ENCODE measurements at places on chromosomes 13 and 19.

DNA sequence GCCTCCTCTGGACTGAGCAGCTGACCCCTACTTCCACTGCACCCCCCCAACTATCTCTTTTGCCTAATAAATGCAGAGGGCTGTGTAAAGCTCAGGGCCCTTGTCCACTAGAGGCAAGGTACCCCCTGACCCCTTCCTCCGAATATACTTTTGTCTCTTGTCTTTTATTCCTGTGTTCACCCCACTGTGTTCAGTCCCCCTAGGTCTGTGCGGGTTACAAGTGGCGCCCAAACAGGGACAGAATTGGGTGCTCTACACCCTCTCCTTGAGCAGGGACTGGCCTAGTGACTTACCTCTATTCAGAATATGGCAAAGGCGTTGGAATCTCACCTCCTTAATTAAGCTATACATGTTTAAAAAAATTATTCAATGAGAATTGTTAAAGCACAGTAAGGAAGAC lies 15.0 kb downstream of the ZNF350 start:
- DNase-seq = no peak

DNA sequence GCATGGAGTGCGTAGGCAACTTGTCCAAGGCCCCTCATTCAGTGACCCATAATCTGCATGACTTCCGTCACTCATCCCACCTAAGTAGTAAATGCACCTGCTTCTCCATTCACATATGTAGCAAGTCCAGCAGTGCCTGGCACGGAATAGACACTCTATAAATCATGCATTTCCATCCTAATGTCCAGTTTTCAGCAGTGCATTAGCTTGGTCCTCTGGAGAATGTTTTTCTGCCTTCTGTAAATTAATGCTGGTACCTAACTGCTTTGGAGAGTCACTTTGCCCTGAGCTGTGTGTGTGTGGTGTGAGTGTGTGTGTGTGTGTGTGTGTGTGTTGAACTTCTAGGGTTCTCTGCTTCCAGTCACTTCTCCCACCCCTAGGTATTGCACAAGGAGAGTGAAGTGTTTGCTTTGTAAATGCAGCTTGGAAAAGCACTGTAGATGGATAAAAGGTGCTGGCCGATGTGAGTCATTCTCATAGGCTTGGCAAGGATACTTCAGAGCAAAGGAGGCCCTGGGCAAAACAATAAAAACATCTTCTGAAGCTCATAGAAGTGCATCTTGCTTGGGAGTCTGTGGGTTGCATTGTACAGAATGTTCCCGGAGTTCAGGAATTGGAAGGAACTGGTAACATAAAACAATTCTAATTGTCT lies 181.8 kb downstream of the KATNAL1 start:
- DNase-seq = no peak

GRCh38 chr19:359653-359925 lies 15.0 kb upstream of the MIER2 start:
- no peak for DNase-seq

GRCh38 chr19:7928741-7929701 lies 3.1 kb upstream of the CTXN1 start:
- no peak for DNase-seq

GRCh38 chr19:49423985-49424303 lies 703 bp upstream of the PTH2 start:
- no peak for DNase-seq

DNA sequence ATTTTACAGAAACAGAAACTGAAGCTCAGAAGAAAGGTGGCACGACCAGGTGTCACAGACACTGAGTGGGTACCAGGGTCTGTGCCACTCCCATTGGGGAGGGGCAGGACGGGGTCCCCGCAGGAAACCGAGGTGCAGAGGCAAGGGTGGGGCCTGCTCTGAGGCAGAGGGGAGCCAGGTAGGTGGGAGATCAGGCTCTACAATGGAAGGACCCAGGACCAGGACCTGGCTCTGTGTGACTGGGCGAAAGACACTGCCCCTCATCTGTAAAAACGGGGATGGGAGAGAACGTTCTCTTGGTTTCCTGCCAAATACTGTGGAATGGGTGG lies 2.8 kb downstream of the PTGIR start:
- no peak for DNase-seq

DNA sequence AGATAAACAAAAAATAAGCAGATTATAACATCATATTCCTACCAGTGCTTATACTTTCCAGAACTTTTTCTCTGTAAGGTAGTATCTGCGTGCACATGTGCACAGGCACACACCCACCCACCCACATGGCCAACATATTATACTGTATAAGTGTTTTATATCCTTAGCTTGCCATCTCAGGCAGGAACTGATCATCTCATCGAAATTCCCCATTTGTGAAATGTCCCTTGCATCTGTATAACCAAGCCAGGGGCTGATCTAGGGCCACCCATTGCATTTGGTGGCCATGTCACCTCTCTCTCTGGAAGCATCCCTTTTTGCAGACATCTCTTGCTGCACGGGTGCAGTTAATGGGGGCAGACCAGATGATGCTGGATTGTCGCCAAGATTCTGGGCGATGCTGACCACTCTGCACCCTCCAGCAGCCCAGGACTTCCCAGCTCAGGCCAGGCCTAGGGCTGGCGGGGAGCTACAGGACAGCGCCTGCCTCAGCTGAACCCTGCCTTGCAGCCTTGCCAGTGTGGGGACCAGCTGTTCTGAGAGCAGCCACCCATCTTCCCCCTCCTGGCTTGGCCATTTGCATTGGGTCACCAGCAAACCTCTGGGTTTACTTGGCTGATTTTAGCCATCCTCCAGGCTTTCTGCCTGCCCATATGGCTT lies 95.9 kb downstream of the SLC7A1 start:
- DNase-seq = no peak

- DNase-seq = peak; percentile 5
These were observed 33.0 kb downstream of the CRYL1 start for GRCh38 chr13:20492641-20493040.

GRCh38 chr19:5182751-5183150 lies 157.9 kb downstream of the PTPRS start:
- DNase-seq = no peak

DNA sequence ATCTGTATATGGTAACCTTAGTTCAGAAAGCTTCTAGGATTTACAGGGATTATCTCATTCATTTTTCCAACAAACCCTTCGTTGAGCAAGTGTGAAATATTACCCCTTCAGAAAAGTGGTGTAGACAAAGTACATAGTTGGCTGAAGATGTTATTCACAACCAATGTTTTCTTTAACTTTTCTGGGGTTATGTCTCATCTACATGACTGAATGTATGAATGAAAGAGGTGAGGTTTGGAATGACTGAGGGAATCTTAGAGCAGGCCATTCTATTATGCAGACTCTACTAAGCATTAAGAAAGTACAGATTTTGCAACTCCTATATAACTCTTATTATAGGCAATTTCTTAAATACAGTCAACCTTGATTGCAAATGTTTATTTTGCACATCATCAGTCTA lies 167.2 kb downstream of the NDFIP2 start:
- DNase-seq = no peak

- DNase-seq = no peak
These were observed 10.6 kb downstream of the DCAF15 start for GRCh38 chr19:13962699-13963602.

DNA sequence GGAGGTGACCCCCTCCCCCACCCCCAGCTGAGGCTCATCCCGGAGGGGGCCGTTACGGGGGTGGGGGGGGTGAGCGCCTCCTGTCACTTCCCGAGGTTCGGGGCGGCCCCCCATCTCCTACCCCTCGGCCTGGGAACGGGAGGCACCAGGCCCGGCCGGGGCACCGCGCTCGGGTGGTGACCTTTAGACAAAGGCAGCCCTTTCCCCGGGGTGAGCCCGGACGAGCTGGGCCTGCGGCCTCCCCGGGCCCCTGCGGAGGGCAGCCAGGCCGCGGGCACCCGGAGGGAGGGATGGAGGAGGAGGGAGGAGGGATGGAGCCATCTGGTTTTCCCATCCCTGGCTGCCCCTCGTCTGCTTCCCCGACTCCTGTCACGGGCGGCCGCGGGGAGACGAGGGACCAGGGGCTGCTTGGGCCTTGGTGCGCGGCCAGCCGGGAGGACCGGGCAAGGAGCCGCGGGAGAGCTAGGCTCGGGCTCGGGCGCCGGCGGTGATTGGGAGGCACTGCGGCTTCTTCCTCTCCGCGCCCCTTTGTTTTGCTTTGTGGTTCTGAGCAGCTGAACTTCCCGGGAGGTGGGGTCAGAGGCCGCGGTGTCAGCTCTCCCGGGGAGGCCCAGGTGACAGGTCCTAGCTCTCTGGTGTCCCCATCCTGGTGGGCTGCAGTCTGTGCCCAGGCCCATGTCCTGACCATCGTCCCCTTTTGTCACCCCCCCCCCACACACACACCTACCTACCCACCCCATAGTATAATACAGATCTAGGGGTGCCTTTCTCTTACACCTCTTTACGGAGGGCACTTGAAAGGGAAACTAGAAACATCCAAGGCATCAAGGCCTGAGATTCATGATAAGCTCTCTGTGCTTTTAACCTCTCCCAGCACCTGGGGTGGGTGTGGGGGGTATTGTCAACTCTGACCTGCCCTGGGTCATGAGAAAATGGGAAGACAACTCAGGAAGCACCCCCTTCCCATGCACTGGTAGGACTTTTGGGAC lies 1.3 kb downstream of the BICRA start:
- DNase-seq = no peak

DNA sequence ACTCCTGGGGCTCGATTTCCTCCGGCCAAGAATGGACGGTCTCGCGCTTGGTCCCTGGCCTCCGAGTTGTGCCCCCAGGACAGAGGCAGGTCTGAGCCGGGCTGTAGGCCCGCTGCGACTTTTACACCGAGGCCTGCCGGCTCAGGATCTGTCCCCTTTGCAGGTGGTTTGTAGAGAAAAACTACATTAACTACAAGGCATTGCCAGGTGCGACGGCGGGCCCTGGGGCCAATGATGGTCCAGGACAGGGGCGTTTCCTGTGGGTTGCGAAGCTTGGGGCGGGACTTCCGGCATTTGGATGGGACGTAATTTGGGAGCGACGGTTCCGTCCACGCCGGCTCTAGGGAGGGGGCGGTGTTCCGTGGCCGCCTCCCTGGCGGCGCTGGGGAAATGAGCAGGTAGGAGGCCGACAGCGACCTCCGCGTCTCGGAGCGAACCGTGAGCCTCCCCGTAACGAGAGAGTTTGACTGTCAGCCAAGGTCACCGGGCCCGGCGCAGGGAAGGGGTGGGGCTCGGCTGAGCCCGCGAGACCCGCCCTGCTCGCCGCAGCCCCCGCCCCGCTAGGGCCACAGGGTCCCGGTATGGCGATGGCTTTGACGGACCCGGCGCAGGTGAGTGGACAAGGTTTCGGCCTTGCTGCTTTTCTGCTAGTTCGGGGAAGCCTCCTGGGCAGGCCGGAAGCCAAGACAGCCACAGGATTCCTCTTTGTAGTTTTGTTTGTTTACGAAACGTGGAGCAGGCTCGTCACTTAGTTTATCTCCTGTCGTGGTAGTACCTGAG lies at the start of gene ZNF805:
Gene ZNF805, plus strand, starts transcription at position 322 of the 780 bp plus-strand sequence. Its CDS starts 260 bp downstream, at position 582.
- DNase-seq = peak; percentile 94

DNA sequence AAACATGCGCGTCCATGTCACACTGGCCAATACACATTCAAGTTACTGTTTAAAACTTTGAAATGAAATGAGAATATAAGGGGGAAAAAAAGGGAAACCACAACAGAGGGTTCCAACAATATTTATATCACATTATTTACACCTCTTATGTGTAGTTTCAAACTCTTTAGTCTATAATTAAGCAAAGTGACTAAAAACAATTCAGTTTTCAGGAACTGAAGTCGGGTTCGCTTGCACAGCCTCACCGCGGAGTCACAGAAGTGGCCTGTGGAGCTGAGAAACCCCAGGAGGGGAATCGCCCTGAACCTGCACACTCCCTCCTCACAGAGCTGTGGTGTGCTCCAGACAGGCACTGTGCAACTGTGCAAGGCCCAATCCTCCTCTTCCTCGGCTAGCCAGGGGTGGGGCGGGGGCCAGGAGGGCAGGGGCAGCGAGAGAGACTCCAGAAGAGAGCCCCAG lies 75.9 kb downstream of the STK24 start:
- DNase-seq = no peak

DNA sequence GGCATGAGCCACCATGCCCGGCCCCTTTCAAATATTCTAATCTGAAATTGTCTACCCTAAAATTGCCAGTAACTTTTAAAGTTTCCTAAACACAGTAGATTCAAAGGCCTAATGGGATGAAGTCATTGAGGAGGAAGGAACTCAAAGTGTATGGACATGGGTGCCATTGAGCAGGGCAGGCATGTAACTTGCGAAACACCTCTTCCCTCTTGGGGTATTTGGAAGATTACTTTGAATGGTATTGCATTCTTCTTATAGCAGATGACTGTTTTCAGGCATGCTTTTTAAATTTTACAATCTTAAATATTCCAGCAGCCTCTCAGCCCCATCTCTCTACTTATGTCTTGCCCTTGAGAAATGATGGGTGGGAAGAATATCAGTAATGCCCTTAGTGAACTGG lies 21.0 kb downstream of the TM9SF2 start:
- DNase-seq = no peak

GRCh38 chr13:64397701-64398100 lies 2832.4 kb downstream of the PCDH9 start:
- no peak for DNase-seq

DNA sequence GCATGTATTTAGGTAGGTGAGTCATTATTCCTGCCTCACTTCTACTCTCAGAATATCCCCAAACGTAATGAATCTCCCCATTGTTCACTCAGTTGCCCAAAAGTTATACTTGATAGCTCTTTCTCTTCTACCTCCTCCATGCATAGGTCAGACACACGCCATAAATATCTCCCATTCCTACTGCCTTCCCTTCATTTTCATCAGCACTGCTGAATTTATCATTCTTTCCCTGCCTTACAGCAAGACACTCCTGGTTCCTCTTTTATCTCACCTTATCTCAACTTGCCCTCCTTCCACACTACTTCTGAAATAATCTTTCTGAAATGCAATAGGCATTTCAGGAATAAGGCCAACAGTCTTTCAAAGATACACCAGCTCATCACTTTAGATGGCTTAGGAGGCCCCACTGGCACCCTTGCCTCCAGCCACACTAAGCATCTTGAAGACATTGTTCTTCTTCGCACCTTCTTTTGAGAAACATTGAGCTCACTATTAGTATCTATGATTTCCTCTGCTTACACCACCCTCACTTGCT lies 333.9 kb downstream of the MYO16 start:
- DNase-seq = no peak

GRCh38 chr19:3958836-3959765 lies 11.8 kb downstream of the DAPK3 start:
- DNase-seq = no peak

DNA sequence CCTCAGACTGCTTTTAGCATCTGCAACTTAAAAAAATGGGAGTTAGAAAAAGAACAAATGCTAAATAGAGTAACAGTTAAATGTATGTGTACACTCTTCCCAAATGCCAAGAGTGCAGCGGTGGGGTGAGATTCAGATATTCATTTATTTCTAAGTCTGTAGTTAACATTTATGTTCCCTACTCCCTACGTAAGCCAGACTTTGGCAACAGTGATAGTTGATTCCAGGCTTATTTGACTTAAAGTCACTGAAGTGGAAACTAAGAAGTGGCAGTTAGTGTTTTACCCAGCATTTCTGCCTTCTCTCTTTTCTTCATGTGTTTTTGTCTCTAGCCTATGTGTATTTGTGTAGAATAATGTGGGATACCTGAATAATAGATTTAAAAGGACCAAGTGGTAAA lies 4.5 kb downstream of the MIR17HG start:
- DNase-seq = no peak

Measured in NCI-H2081 (cell line).